ENCODE measurements at places on chromosomes 11 and 22. TPM values are rescaled to one million over a fixed set of nuclear protein-coding genes. Genes with fewer than 3 reads are reported as not detected.
A peak's percentile ranks its signal among the peaks of the same experiment; 100 is the strongest.

DNA sequence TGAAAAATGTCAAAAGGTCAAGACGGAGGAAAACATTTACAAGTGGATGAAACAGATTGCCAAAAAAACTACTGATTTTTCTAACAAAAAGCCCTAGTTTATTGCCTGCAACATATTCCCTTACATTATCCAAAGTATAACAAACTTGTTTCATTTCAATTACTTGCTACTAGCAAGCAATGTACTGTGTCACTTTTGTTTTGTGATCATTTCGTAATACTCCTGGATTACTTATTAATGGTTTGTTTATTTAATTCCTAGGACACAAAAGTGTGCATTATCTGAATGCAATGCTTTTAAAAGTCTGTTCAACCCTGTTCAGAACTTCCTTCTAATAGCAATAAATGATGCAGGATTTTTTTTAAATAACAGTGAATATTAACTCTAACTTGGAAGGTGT is 50.9 kb downstream of the CCDC34 start:
- DNase-seq, result peak; percentile 28

GRCh38 chr11:119501777-119502405 is 78.9 kb upstream of the THY1 start:
- no peak for DNase-seq

The OR52N4 gene
- total RNA-seq, result not detected

DNA sequence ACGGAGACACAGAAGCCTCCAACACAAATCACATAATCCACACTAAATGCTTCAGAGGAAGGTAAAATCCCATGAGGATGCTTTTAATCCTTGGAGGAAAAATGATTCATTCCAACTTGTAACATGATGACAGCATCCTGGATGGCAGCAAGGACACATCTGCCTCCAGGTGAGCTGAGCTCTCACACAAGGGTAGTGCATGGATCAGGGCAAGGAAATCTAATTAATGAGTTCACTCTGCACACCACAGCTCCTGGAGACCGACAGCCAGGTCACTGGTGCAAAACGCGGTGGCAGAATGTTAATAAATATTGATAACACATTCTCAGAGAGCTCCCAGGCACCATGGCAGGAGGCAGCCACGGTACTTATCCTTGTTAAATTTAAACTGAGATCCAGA is 40.3 kb upstream of the CYP2D6 start:
- DNase-seq, result no peak

DNA sequence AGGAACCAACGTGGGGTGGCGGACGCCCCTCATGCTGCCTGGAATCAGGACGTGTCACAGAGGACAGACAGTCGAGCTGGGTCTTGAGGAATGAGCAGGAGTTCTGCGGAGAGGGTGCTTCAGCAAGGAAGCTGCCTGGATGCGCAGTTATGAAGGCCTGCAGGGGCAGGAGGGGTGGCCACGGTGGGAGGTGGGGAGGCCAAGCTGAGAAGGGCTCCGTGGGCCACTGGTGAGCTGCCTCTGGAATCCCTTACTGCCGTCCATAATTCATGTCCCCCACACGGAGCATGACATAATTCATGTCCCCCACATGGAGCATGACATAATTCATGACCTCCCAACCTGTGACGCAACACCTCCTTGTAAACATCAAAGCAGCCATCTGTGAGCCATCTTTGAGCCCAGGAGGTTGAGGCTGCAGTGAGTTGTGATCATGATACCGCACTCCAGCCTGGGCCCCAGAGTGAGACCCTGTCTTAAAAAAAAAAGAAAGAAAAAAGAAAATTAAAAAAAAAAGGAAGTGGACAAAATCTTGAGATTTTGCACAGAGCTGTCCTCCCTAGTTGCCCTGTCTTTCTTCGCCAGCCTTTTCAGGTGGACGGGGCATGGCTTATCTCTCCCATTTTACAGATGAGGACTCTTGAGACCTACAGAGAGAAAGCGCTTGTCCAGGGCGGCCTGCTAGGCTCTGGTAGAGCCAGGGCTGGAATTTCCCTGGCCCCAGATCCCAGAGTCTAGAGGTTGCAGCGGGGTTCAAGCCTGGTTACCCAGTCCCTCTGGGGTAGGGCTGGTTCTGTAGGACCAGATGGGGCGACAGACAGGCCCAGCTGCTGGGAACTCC is 24.3 kb upstream of the PICK1 start:
- DNase-seq, result peak; percentile 83

DNA sequence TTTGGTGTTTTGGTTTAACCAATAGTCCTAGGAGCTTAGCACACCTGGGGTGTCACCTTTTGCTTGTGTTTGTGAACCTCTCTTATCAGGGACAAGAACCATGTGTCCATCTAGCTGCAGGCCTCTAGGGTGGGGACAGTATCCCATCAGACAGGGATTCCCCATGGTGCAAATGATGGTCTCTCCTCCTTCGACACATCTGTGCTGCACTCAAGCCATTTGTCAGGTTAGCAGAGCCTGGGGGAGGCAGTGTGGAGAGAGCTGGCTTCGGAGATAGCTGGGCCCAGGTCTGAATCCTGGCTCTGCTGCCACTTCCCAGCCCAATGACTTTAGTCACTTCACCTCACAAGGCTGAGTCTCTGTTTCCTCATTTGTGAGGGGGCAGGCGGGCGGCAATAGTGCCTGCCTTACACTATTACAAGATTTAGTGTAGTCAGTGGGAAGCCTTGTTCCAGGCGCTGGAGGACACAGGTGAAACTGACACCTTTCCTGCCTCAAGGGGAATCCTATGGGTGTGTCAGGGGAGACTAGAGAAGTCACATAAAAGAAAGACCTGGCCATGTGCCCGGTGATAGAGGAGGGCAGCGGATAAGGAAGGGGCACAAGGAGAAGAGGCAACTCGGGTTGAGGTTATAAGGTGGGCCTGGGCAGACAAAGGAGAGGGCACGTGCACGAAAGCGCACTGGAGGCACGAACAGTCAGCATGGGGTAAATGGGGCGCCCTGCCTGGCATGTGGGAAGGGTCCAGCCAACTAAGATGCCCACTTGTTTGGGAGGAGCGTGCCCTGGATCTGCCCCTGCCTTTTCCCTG is 12.6 kb downstream of the KLHL35 start:
- DNase-seq, result no peak

The HPX gene
- 0.22 TPM for total RNA-seq

DNA sequence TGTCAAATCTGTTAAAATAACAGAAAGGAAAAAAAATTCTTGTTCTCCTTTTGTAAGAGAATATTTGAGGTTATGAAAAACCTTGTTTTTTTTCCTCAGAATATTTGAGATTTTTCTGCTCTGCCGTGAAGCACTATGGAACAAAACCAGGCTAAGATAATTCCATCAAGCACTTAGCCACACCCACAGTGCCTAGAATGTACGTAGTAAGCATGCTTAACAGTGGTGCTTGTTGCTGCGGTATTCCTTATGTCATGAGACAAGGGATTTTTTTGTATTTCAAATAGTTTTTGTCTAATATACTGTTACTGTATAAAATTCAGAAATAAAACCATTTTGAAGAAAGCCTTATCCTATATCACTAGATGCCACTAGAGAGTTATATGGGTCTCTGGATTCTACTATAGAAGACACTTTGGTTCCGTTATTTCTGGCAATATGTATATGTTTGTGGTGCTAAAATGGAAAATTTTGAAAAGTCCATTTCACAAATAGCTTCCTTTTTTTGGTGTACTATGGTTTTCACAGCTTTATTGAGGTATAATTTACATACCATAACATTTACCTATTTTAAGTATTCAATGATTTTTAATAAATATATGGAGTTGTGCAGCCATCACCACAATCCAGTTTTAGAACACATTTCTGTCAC is 23.7 kb downstream of the PDHX start:
- peak; percentile 48 for DNase-seq

The MIOX gene
- not detected for total RNA-seq

DNA sequence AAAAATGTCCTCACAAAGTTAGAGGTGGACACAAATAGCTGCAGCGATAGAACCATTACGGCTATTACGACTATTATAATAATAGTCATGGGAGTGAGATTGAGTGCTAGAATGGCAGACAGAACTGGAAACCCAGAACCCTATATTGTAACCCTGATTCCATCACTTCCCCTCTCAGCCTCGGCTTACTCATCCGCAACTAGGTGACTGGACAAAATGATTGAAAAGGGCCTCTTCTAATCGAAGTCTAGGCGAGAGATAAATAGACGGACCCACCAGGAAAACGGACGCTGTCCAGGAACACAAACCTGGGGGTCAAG is 629 bp downstream of the PSMA1 start:
- DNase-seq, result peak; percentile 75

DNA sequence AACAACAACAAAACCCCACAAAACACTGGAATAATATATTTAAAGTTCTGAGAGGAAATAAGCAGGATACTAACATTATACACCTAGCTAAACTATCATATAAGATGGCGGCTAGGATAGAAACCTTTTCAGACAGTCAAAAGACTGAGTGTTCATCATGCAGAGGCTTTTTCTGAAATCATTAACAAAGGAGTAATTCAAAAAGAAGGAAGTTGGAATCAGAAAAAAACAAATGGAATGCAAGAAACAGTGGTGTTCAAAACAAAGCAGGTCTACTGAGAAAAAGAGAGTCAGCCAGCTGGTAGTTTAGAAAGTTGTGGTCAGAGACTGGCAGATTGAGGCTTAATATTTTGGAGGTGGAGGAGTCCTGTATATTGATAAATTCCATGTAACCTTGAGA is 30.1 kb upstream of the ZBTB44 start:
- DNase-seq, result no peak

The USP2 gene
- not detected for total RNA-seq

DNA sequence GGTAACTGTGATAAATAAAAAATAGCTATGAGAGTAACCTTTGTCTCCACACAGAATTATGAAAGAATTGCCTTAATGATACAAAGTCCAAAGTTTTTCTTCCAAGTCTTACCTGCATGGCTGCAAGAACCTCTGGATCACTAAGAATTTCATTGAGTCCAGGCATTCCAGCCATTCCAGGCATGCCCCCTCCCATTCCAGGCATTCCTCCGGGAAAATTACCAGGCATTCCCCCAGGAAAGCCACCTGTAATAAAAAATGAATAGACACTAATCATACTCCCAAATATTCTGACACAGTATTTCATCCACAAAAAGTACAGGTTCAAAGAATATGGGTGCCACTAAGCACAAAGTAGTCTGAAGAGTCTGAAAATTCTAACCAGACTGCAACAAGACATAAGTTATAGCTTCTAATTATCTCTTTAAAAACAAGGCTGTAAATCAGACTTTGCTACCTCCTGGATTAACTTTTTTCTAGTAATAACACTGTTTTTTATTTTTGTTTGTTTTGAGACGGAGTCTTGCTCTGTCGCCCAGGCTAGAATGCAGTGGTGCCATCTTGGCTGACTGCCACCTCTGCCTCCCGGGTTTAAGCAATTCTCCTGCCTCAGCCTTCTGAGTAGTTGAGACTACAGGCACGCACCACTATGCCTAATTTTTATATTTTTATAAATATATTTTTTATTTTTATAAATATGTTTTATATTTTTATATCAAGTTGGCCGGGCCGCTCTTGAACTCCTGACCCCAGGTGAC is 8.0 kb upstream of the SLC25A17 start:
- no peak for DNase-seq

- no peak for DNase-seq
Measured at GRCh38 chr11:120109531-120109930, 28.4 kb downstream of the TRIM29 start.

DNA sequence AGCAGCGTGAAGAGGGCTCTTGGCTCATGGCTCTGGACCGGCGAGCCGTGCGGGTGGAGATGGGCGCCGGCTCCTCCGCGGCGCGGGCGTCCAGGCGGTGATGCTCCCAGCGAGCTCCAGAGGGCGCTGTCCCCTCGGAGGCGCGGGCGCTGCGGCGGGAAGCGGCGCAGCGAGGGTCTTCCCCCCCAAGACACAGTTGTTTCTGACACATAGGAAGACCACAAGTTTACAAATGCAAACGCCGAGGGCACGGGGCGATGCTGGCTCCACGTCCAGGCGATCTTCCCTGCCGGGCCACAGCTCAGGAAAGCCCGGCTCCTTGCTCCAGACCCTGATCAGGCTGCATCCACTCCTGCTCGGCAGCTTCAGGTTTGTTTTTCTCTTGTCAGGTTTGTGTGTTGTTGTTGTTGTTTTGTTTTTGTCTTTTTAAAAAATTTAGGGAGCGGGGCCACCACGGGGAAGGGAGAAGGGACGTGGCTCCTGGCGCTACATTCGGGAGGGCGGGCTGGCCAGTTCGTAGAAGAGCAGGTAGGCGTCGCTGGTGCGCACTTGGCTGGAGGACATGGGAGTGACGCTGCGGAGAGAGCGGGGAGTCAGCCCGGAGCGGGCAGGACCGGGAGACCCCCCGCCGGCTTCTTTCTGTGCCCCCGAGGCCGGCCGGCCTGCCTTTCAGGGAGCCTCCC is 10.0 kb upstream of the MFRP start:
- DNase-seq, result peak; percentile 91

DNA sequence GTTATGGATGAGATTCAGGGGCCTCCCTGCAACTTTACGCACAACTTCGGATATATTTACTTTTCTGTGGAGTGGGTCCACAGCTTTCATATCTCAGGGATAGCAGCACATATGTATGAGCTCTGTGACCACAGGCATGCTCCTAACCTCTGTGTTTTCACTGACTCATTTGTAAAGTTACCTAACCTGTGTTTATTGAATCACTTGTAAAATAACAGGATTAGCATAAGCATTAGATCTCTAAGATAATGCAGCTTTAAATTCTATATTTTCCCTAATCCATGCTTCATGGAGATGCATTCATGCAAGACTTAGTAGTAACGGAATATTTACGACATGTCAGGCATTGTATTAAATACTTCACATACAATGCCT is 47.9 kb upstream of the DDI1 start:
- peak; percentile 54 for DNase-seq

GRCh38 chr11:64802370-64803157 is 450 bp downstream of the MAP4K2 start:
- no peak for DNase-seq

The CHST1 gene
- total RNA-seq, result not detected

The LRRC75B gene
- total RNA-seq, result 16.3 TPM

DNA sequence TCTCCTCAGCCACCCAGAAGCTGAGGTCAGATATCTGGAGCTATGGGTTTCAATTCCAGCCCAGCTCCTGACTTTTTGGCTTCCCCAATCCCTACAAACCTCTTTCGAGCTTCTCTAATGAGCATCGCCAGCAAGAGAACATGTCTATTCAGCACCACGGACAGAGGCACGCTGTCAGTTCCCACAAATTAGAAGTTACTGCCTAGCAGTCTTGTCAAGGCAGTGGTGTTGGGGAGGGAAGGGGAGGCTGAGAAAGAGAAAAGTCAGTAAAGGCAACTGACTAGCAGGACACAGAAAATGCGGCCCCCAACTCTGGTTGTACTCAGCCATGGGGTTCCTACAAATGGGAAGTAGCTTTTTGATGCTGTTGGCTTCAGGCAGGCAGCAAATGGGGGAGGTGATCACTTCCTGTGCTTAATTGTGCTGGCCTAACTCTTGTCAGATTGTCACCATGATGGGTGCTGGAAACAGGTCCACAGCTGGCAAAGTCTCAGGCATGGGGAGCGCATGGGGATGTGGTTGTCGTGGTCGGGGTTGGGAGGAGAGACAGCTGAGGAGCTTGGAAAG is 205.9 kb downstream of the ST3GAL4 start:
- DNase-seq, result peak; percentile 66

- DNase-seq, result no peak
Measured at GRCh38 chr11:16956538-16957153, 57.6 kb downstream of the PLEKHA7 start.

Data from GM23248 (cell line).